Naive thymus-derived CD8-positive, alpha-beta T cell (primary cell): ENCODE measurements at places on chromosomes 7 and 10. TPM values are rescaled to one million over a fixed set of nuclear protein-coding genes. Genes with fewer than 3 reads are reported as not detected.
A peak's percentile ranks its signal among the peaks of the same experiment; 100 is the strongest.

Gene ODAD2
- not detected for total RNA-seq

Gene SMO
- total RNA-seq, result not detected

Gene VAX1
- not detected for total RNA-seq

DNA sequence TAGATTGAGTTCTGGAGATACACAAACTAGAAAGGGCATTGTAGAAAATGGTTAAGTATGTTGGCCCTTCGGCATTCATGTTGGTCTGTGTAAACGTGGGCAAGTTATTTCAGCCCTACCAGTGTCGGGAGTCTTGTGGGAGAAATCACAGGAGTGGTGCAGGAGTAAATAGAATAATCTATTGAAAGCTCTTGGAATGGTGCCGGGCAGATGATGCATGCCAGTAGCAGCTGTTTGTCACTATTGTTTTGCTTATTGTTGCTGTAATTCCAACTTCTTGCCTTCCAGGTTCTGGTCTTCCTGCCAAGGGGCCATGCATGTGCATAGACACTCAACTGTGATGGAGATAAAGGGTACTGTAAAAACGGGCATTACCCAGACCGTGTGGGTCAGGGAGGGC is 259.4 kb downstream of the CAMK1D start:
- no peaks in the 10 kb centered on the region for H3K27me3 ChIP-seq
- no peak overlapping the region for H3K27ac ChIP-seq
- H3K4me1 ChIP-seq, result peaks cover 27% of the 10 kb centered on the region
- H3K4me3 ChIP-seq, result no peak overlapping the region
- no peak for DNase-seq
- no peaks in the 10 kb centered on the region for H3K36me3 ChIP-seq

DNA sequence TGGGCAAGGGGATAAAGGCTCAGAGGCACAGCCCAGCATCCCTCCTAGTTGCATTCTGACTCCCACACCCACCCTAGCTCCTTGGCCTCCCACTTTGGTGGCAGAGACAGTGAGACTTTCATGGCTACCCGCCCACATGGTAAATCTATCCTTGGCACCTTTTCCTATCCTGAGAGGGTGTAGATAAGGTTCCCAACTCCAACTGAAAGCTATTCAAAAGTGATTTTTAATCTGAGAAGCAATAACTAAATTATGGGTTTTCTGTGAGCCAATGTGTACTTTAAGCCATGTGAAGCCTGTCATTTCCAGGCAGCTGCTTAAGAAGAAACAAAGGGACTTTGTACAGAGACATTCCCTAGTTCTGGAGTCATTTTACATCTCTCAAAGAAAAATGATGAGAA is 9.1 kb downstream of the LAMB1 start:
- no peak for DNase-seq
- peaks cover 10% of the 10 kb centered on the region for H3K27me3 ChIP-seq
- no peak overlapping the region for H3K4me3 ChIP-seq
- H3K36me3 ChIP-seq, result no peaks in the 10 kb centered on the region
- H3K27ac ChIP-seq, result no peak overlapping the region

- no peaks in the 10 kb centered on the region for H3K27me3 ChIP-seq
- H3K27ac ChIP-seq, result no peak overlapping the region
- H3K4me3 ChIP-seq, result no peak overlapping the region
- H3K36me3 ChIP-seq, result peaks cover 42% of the 10 kb centered on the region
- DNase-seq, result no peak
Measured at GRCh38 chr10:3126249-3126648, 46.3 kb downstream of the PITRM1 start.

DNA sequence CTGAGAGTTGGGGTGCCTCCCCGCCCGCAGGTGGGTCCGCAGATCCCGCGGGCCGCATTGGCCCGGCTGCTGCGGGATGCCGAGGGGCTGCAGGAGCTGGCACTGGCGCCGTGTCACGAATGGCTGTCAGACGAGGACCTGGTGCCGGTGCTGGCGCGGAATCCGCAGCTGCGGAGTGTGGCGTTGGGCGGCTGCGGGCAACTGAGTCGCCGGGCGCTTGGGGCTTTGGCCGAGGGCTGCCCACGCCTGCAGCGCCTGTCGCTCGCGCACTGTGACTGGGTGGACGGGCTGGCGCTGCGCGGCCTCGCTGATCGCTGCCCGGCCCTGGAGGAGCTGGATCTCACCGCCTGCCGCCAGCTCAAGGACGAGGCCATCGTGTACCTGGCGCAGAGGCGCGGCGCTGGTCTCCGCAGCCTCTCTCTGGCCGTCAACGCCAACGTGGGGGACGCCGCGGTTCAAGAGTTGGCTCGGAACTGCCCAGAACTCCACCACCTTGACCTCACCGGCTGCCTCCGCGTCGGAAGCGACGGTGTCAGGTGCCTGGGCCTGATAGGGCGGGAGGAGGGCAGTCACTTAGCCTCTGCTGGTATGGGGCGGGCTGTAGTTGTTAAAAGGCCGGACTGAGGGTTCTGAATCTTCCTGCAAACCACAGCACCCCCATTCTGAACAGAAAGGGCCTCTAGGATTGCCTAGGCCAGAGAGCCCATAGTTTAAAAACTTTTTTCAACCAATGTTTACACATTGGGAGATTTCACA is 1.3 kb downstream of the FBXL15 start:
- peaks cover 45% of the 10 kb centered on the region for H3K4me1 ChIP-seq
- DNase-seq, result no peak
- no peak overlapping the region for H3K27ac ChIP-seq

- H3K27ac ChIP-seq, result no peak overlapping the region
- peaks cover 2% of the 10 kb centered on the region for H3K36me3 ChIP-seq
- H3K4me3 ChIP-seq, result no peak overlapping the region
Measured at GRCh38 chr10:47225928-47226645, 73.9 kb upstream of the GDF10 start.

GRCh38 chr7:142553216-142553615 is 196.1 kb upstream of the PRSS1 start:
- H3K27ac ChIP-seq, result no peak overlapping the region
- H3K4me1 ChIP-seq, result peaks cover 2% of the 10 kb centered on the region
- H3K36me3 ChIP-seq, result no peaks in the 10 kb centered on the region
- peaks cover 8% of the 10 kb centered on the region for H3K27me3 ChIP-seq

- H3K27me3 ChIP-seq, result peaks cover 1% of the 10 kb centered on the region
- no peak overlapping the region for H3K4me3 ChIP-seq
- DNase-seq, result no peak
- no peaks in the 10 kb centered on the region for H3K36me3 ChIP-seq
Measured at GRCh38 chr7:41787651-41788350, 84.9 kb upstream of the INHBA start.

DNA sequence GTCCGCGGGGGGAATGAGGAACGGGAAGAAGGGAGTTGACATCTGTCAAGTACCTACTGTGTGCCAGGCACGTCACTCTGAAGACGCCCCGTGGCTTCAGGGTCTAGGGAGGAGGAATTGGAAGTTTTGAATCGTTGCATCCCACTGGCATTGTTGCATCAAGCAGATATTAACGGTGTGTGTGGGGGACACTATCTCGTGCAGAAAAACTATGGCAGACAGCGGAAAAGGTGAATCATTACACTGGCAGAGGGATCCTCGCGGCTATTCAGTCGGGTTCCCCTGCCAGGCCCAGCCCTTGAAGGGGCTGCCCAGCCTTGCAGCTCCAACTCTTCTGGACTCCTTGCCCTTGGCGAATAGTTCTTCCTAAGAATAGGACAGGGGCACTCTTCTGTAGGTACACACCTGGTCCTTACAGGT is 1.0 kb upstream of the KIAA1549 start:
- peaks cover 28% of the 10 kb centered on the region for H3K27me3 ChIP-seq
- peak overlapping the region; percentile 4 for H3K27ac ChIP-seq
- H3K36me3 ChIP-seq, result no peaks in the 10 kb centered on the region
- peaks cover 15% of the 10 kb centered on the region for H3K4me1 ChIP-seq

DNA sequence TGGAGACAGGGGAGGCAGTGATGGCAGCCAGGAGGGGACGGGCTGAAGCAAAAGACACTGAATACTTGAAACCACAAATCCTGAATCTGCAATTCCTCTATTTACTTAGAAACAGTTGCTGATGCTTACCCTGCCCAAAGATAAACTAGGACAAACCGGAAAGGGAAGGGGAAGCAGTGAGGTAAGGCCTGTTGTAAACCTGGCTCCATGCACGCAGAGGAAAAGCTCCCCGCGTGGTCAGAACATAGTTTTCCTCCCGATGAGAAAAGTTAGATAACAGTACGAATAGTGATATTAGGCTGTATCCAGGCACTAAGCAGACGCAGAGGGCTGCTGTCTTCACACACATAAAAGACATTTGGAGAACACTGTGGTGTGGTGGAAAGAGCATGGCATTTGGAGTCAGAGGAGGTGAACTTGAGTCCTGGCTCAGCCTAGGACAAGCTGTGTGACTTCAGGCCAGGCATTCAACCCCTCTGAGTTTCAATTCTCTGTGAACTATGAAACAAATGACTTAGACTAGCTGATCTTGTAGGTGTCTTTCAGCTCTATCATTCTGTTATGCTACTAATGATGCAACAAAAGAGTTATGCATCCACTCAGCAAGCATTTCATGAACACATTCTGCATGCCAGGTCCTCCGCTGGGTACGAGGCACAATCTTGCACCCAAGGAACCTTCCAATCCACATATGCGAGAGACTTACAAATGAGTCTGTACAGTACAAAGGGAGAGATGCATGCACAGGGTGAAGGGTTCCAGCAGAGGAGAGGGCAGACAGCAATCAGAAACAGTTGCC is 80.9 kb downstream of the SORBS1 start:
- peaks cover 2% of the 10 kb centered on the region for H3K27me3 ChIP-seq
- H3K4me1 ChIP-seq, result no peaks in the 10 kb centered on the region
- H3K36me3 ChIP-seq, result peaks cover 2% of the 10 kb centered on the region
- no peak for DNase-seq
- H3K27ac ChIP-seq, result no peak overlapping the region
